GM23248 (cell line): ENCODE measurements at places on chromosomes 12 and 14. TPM values are rescaled to one million over a fixed set of nuclear protein-coding genes. Genes with fewer than 3 reads are reported as not detected.
A peak's percentile ranks its signal among the peaks of the same experiment; 100 is the strongest.

The DIO3 gene
- not detected in 2 replicates for total RNA-seq

The TCTN2 gene
- 9.3 and 13.3 TPM in 2 replicates for total RNA-seq

The KRT74 gene
- total RNA-seq = not detected in 2 replicates

The C3AR1 gene
- not detected in 2 replicates for total RNA-seq

The HCAR1 gene
- not detected in 2 replicates for total RNA-seq

- no peak for DNase-seq
Observed at GRCh38 chr14:69370061-69370460, 28.0 kb downstream of the ERH start.

- peak; percentile 43 for DNase-seq
Observed at GRCh38 chr12:31205054-31205453, 120.9 kb downstream of the SINHCAF start.

DNA sequence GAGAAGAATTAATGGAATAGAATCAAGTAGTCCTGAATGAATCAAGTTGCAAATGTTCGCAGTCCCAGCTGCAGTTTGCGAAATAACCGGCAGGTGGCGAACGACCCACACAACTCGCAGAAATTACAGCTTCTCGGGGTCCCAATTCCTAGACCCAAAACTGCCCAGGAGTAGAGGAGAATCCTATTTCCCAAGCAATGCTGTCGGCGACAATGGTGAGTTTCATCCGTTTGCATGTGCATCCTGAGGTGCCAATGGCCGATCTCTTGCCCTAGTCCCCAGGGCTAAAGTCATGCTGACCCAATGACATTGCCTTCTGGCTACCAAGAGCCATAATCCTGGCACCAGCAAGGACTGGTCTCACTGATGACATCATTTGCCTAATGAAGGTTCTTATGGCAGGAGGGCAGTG lies 8.5 kb upstream of the ASCL1 start:
- peak; percentile 47 for DNase-seq

GRCh38 chr14:49879646-49880204 lies 13.2 kb upstream of the ARF6 start:
- peak; percentile 77 for DNase-seq

- DNase-seq = no peak
Observed at GRCh38 chr12:70925539-70925938, 5.0 kb upstream of the PTPRR start.

- no peak for DNase-seq
Observed at GRCh38 chr12:126428769-126429168, 1363.5 kb downstream of the AACS start.

GRCh38 chr12:105733579-105733978 lies 403.1 kb downstream of the C12orf75 start:
- no peak for DNase-seq

GRCh38 chr14:88503754-88504406 lies 50.9 kb downstream of the PTPN21 start:
- no peak for DNase-seq

- DNase-seq = no peak
Observed at GRCh38 chr14:34348592-34348991, 113.4 kb downstream of the SPTSSA start.

DNA sequence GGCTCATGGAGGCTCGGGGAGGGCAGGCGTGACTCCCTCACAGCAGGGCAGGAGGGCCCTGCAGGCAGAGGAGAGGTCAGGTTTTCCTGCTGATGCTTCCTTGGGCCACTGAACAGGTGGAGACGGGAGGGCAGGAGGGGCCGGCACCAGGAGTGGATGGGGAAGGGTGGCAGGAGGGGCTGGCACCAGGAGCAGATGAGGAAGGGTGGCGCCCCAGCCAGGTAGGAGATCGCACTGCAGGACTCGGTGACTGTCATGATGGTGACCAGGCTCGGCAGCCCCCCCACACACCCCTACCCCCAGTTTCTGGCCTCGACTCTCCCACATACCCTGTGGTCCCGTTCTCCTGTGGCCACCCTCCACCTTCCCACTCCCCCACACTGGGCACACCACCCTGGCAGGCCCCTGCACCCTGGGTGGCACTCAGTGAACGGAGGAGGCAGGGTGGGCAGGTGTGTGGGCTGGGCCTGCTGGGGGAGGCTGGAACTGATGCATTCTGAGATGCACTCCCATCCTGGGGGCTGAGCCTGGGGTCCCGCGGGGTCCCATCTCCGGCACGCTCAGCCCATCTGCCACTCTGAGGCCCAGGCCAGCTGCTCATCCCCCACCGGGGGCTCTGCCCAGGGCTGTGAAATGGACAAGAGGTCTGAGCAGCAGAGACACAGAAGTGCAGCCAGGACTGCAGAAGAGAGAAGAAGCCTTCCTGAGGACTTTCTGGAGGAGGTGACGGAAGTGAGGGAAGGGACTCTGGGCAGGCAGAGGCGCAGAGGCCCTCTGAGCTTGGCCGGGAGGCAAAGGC lies 2.8 kb downstream of the NUDT14 start:
- no peak for DNase-seq

DNA sequence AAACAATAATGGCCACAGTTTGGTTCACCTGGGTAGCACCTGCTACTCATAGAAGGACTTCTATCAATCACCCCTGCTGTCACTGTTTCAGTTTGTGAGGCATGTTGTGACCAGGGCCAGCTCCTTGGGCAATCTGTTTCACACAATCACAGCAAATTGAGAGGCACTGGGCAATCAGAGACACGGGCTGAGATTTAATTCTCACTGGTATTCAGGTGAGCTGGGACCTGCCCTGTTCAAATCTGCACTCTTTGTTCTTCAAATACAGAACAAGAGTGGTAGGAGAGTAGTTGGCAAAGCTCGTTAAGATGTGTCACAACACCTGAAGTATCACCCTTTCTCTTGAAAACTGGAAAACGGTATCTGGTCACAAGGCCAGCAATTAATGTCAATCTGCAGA lies 57.8 kb upstream of the NAP1L1 start:
- DNase-seq = no peak

- peak; percentile 73 for DNase-seq
Observed at GRCh38 chr12:89707703-89708564, 704 bp downstream of the ATP2B1 start.

GRCh38 chr12:2624543-2625288 lies 170.1 kb upstream of the FKBP4 start:
- DNase-seq = peak; percentile 73

DNA sequence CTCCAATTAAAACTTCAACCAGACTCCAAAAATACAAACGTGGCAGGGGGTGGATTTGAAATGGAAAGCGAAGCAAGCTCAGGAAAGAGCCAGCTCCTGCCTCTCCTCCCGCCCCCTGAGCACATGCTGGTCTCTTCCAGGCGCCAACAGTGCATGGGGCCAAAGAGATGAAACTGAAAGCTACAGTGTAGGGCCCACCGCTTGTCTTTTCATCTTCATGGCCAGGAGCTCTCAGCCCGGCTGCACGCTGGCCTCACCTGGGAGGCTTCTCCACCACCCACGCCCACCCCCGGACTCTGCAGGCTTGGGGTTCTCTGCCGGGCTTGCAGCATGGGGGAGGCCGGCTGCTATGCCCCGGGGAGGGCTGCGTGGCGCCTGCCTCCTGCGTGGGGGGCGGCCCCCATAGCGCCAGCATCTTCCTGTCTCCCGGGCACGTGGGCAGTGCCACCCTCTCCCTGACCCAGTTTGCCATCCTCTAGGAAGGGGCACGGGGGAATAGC lies 2.0 kb downstream of the RIMBP2 start:
- no peak for DNase-seq

DNA sequence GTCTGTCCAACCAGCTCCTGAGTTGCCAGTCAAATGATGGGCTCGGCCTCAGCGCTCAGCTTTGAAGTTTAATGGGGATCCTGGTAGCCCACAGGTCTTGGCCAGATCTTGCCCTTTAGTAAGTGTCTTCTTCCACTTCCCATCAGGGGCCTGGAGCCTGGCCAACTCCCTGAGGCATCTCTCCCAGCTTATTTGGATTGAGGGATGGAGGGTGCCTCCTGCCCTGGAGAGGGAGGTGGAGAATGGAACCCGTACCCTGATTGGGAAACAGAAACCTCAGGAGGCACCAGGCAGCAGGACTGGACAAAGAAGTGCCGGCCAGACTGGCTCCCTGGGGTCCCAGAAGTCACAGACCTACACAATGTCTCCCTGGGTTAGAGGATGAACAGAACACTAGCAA lies 40.5 kb upstream of the LTBP2 start:
- DNase-seq = no peak

- DNase-seq = peak; percentile 71
Observed at GRCh38 chr14:103393676-103394626, 8.7 kb downstream of the MARK3 start.

DNA sequence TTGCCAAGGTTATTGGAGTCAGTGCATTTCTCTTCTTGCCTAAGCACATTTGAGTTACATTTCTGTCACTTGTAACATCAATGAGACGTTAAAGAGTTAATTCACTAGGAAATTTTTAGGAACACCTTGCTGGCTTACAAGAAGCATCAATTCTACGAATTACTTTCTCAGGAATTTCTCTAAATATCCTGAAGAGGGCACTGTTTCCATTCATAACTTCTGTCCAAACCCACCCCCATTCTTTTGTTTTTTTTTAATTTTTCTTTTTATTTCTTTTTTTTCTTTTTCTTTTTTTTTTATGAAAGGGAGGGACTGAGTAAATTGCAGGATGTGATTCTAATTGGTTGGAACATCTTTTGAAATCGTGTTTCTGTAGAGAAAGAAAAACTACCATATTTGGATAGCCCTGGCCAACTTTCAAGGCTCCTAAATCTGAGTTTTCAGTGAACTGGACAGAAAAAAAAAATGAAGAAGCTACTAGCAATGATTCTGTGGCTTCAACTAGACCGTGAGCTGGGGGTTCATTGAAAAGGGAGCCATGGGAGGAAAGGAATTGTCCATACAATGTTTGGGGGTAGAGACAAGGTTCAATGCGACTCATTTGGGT lies 285.3 kb downstream of the DAD1 start:
- peak; percentile 48 for DNase-seq

DNA sequence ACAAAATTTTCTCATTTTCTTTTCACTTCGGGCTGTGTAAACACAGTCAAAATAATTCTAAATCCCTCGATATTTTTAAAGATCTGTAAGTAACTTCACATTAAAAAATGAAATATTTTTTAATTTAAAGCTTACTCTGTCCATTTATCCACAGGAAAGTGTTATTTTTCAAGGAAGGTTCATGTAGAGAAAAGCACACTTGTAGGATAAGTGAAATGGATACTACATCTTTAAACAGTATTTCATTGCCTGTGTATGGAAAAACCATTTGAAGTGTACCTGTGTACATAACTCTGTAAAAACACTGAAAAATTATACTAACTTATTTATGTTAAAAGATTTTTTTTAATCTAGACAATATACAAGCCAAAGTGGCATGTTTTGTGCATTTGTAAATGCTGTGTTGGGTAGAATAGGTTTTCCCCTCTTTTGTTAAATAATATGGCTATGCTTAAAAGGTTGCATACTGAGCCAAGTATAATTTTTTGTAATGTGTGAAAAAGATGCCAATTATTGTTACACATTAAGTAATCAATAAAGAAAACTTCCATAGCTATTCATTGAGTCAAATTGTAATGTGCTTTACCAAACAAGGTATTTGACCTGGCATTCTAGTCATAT lies 4.8 kb downstream of the CDKN1B start:
- DNase-seq = no peak

DNA sequence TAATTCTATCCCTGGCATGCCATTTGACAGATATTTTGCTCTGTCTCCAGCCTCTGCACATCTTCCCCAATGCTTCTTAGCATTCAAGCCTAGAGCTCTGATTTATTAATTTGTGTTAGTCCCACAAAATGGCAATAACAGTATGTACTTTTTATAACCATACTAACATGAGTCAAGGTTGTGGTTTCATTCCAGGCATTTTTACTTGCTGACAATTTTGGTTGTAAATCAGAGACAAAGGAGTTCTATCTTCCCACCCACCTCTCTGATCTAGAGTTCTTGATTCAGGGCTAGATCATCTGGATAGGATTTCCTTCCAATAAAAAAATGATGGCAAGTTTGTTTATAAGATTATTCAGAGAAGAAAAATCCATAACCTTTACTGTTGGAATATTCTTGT lies 18.5 kb upstream of the CISTR start:
- peak; percentile 91 for DNase-seq

- DNase-seq = peak; percentile 58
Observed at GRCh38 chr12:102957339-102958050, at the start of gene ASCL1. Gene ASCL1 (plus strand): TSS chr12:102957674. CDS start chr12:102958245, 571 bp downstream.
